ENCODE measurements at places on chromosomes 6 and 20.

DNA sequence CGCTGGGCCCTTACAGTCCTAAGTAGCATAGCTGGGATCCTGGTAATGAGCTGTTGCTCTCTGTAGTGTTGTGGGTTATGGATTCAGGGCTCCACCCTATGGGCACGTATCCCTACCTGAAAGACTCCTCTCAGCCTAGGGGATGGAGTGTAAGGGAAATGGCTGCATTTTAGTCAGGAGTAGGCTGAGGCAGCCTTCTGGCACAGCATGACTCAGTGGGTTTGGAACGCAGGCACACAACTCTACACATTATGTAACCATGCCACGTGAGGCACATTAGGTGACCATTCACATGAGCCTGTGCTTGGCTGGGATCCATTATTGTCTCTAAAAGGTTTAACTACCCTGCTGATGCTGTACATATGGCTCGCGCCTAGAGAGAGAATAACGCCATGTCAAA is 27.8 kb downstream of the HDDC2 start:
- DNase-seq, result no peak

GRCh38 chr6:16334671-16335070 is 96.3 kb downstream of the GMPR start:
- no peak for DNase-seq

DNA sequence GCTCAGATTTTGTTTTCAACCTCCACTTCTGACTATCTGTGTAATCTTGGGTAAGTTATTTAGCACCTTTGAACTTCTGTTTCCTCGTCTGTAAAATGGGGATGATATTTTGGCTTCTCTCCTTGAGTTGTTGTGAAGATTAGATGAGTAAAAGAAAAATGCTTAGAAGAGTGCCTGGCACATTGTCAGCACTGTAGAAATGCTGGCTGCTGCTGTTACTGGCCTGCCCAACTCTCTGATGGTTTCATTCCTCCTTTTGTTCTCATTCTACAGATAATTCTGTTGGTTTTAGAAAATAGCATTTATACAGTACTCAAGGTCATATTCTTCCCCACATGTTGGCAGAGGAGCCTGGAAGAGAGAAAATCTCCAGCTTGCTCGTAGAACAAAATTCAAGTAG is 547.2 kb upstream of the JAG1 start:
- DNase-seq, result no peak

- no peak for DNase-seq
Observed at GRCh38 chr20:56187534-56188165, 60.9 kb upstream of the MC3R start.

DNA sequence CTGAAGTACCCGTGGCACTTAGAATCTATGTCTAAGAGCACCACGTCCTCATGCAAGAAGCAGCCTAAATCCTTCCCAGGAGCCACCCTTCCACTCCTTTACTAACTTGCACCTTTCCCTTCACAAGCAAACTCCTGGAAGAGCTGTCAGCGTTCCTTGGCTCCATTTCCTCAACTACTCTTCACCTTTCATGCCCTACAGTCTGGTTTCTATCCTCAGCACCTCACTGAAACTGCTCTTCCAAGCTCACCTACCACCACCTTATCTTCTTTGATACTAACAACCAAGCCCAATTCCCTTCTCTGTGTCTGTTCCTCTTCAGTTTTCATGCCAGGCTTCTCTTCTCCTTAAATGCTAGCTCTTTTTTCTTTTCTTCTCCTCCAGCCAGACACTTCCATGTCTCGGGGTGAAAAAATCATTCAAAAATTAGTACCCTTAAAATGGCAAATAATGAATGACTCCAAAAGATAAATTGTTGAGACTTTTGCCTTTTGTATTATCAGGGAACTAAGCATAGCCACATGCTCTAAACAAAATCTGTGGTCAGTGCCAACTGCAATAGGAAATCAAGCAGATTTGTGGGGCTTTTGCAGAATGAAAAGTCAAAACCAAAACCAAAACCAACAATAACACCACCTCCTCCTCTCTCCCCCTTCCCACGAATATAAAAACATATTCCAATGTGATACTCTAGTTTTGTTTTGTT is 149.6 kb upstream of the KCNK16 start:
- no peak for DNase-seq

- DNase-seq, result no peak
Observed at GRCh38 chr6:40997234-40997957, 41.6 kb downstream of the UNC5CL start.

- no peak for DNase-seq
Observed at GRCh38 chr20:63966172-63966943, 3.4 kb downstream of the ZNF512B start.

DNA sequence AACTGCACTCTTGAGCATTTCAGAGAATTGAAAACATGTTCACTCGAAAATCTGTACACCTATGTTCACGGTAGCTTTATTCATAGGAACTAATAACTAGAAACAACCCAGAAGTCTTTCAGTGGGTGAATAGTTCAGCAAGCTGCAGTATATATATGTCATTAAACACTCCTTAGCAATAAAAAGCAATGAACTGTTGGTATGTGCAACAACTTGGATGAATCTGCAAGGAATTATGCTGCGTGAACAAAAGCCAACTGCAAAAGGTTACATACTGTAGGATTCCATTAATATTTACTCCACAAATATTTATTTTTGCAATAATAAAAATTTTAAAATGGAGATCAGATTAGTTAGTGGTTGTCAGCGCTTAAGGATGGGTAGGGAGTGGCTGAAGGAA is 22.1 kb upstream of the FKBP1A start:
- DNase-seq, result no peak

DNA sequence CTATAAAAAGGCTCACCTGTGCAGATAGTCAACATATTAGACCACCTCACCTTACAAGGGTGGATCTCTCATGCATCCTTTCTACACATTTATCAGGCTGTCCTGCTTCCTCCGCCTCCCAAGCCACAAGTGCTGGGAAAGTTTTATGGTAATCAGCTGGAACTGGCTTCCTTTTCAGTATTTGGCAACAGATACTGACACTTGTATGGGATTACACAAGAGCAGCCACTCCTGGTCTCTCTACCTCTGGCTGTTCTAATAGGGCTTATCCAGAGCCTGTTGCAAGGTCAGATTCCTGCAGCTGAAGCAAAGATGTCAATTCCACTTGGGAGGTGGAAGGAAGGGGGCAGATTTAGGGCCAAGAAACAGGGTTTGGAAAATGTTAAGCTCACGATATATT is 503 bp upstream of the GPLD1 start:
- DNase-seq, result no peak

DNA sequence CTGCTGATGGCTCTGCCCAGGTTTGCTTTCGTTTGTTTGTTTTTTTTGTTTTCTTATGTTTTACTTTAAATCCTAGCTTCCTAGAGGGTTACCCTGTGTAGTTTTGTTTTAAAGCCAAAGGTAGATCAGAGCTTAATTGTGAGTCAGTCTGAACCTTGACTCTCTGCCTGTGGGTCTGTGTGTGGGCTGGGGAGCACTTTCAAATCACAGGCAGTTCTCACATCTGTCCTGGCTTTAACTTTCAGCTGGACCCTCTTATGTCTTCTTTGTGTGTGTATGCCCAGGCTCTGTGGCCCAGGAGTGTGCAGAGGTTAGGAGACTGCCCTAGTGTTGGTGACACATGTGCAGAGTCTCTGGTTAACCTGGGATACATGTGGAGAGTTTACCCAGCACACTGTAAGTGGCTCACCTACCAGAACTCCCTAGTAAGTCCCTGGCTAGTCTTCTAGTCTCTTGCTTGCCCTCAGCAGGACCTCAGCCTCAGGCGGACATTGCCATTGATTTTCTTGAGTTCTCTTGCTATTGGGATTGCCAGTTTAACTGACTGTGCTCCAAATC is 19.0 kb downstream of the HIVEP1 start:
- no peak for DNase-seq

- DNase-seq, result no peak
Observed at GRCh38 chr6:3449750-3450305, 7.0 kb downstream of the SLC22A23 start.

GRCh38 chr6:27812078-27812804 is 100.0 kb downstream of the OR2B2 start:
- no peak for DNase-seq

- no peak for DNase-seq
Observed at GRCh38 chr6:104625536-104625935, 234.2 kb downstream of the HACE1 start.

GRCh38 chr20:50664254-50664653 is 27.1 kb downstream of the RIPOR3 start:
- no peak for DNase-seq

DNA sequence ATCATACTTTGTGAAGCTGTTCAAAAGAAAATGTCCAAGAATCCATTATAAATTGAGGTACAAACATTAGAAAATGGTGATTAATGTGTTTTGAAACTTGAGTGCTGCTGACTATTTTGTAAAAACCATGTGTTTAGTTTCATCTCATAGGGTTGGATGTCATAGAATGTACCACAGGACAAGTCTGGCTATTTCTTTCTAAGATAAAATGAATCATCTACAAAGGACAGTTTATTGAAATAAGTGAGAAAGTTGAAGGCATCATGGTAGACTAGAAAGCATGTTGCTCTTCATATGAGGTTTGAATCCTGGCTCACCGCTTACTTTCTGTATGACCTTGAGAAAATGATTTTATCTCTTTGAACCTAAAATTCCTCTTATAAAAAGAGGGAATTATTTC is 29.2 kb upstream of the SMAP1 start:
- no peak for DNase-seq

GRCh38 chr20:23011008-23011721 is 23.9 kb upstream of the SSTR4 start:
- DNase-seq, result no peak

DNA sequence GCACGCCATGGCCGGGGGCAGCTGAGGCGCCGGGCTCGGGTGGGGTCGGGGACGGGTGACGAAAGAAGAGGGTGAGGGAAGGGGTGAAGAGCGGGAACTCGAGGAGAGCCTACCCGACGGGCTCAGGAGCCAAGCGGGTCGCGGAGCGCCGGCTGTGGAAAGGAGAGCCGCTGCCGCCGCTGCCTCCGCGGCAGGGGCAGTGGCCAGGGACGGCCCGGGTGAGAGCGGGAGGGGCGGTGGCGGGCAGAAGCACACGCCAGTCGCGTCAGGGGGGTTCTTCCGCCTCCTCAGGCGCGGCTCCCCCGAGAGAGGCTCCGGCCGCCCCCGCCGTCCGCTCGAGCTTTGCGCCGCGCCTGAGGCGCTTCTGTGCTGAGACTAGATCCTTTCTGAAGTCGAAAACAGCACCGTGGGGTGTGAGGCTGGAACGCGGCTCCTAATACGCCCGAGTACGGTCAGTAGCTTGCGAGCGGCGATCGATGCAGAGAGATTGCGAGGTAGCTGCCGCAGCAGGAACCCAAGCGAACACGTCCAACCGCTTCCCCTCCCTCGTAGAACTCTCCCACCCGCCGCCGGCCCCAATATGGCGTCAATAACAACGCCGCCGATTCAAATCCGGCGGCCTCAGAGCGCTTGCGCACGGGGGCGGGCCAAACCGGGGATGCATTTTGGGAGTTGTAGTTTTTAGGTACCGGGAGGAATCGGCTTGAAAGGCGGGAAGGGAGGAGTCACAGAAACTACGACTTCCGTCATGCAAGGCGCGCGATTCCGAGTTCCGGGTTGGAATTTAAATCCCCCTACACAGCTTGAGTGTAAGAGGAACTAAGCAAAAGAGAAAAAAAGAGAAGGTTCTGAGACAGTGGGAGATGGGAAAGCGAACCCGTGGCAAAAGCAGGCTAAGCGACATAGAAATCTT is at the start of gene AKIRIN2:
Gene AKIRIN2 (minus strand): TSS at position 558 of the 913 bp plus-strand sequence. CDS start 549 bp downstream, at position 9.
- peak; percentile 98 for DNase-seq

- DNase-seq, result no peak
Observed at GRCh38 chr6:111624401-111625098, 18.9 kb upstream of the TRAF3IP2 start.

GRCh38 chr6:150710236-150710635 is 110.6 kb downstream of the PLEKHG1 start:
- no peak for DNase-seq
